ENCODE measurements at places on chromosomes 5 and 9.

DNA sequence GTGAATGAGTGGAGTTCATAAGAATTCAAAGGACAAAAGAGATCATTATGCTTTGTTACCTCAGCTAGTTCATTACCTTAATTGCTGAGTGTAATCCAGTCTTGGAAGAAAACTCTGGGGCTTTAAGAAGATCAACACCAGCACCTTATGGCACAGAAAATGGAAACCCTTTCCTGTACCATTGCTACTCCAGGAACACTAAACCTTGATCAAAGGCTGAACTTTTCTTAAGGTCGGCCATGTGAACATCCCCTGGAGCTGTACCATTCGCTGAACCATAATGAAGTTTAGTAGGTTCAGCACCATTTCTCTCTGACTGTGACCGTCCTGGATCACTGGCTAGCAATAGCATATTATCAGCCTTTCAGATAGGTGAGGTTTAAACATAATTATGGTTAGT is 97.4 kb downstream of the PBX3 start:
- DNase-seq: no peak
- H3K36me3 ChIP-seq: no peaks in the 10 kb centered on the region
- H3K4me3 ChIP-seq: no peak overlapping the region
- H3K4me1 ChIP-seq: no peaks in the 10 kb centered on the region
- no peaks in the 10 kb centered on the region for H3K27me3 ChIP-seq

GRCh38 chr5:44983006-44983405 is 174.3 kb downstream of the MRPS30 start:
- H3K27me3 ChIP-seq: no peaks in the 10 kb centered on the region
- no peak for DNase-seq
- H3K27ac ChIP-seq: no peak overlapping the region
- H3K36me3 ChIP-seq: no peaks in the 10 kb centered on the region
- no peaks in the 10 kb centered on the region for H3K4me1 ChIP-seq

- no peaks in the 10 kb centered on the region for H3K27me3 ChIP-seq
- DNase-seq: no peak
- H3K4me1 ChIP-seq: peaks cover 19% of the 10 kb centered on the region
- peak overlapping the region; percentile 55 for H3K4me3 ChIP-seq
- no peaks in the 10 kb centered on the region for H3K36me3 ChIP-seq
- H3K27ac ChIP-seq: peak overlapping the region; percentile 95
These were observed 109.5 kb downstream of the RXRA start for GRCh38 chr9:134435550-134436378.

DNA sequence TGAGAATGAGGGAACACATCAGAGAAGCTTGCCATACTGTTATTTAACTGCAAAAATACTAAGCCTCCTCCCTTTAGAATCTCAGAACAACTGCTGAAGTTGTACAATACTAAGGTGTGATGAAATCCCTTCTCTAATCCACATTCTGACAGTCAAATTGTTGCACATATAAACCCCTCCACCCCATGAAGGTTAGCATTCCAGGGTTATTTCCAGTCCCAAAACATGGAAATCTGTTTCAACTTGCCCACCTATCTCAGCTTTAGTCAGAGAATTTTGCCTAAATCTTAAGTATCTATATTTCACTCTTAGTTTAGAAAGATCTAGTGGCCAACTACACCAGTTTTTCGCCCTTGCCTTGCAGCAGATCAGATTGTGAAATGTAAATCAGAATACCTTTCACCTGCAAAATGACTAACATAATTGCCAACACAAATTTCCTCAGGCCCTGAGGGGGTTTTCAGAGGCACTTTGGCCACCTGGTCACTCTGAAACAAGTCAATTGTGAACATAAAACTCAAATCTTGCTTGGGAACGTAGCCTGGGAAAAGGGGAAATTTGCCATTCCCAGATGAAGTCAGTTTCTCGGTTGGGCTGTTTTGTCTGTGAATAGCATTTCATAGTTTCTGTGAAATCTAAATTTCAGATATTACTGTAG is 93.9 kb downstream of the EFNA5 start:
- no peaks in the 10 kb centered on the region for H3K4me1 ChIP-seq
- H3K4me3 ChIP-seq: no peak overlapping the region
- peak overlapping the region; percentile 43 for H3K27ac ChIP-seq

GRCh38 chr5:178476972-178477754 is 113.0 kb downstream of the COL23A1 start:
- H3K27me3 ChIP-seq: no peaks in the 10 kb centered on the region
- no peak overlapping the region for H3K27ac ChIP-seq
- H3K4me3 ChIP-seq: no peak overlapping the region

DNA sequence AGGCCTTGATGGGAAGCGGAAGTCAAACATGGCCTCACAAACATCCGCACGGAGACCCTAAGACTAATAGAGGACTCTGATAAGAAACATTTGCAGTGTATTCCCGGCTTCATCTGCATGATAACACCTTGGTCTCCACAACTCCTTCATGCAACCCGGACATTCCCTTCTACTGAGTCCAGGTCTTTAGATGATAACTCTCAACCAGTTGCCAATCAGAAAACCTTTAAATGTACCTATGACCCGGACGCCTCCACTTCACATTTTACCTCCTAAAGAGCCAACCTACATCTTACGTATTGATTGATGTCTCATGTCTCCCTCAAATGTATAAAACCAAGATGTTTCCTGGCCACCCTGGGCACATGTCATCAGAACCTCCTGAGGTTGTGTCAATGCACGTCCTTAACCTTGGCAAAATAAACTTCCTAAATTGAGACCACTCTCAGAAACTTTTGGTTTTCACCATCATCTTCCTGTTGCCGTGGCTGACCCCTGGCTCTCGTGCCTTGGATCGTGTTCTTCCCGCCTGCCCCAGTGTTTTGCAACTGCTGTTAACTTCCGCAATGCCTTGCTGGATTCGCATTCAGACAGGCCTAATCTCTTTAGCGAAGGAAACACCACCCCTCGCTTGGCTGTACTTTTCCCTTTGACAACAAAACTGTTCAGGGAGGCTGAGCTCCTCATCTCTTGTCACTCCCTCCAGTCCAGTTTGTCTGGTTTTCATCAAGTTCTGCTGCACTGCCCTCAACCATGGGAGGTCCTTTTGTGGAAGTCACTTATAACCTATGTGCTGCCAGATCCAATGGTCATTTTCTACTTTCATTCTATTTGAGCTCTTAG is 1.1 kb upstream of the DAP start:
- no peaks in the 10 kb centered on the region for H3K36me3 ChIP-seq
- H3K4me3 ChIP-seq: peak overlapping the region; percentile 75
- H3K4me1 ChIP-seq: no peaks in the 10 kb centered on the region
- no peak for DNase-seq
- peak overlapping the region; percentile 99 for H3K27ac ChIP-seq
- no peaks in the 10 kb centered on the region for H3K27me3 ChIP-seq

GRCh38 chr9:14981291-14981950 is 71.2 kb upstream of the FREM1 start:
- no peaks in the 10 kb centered on the region for H3K4me1 ChIP-seq
- no peak for DNase-seq
- no peak overlapping the region for H3K27ac ChIP-seq
- H3K4me3 ChIP-seq: no peak overlapping the region

- DNase-seq: no peak
- H3K36me3 ChIP-seq: no peaks in the 10 kb centered on the region
- H3K27me3 ChIP-seq: no peaks in the 10 kb centered on the region
- H3K4me3 ChIP-seq: no peak overlapping the region
- H3K4me1 ChIP-seq: no peaks in the 10 kb centered on the region
These were observed 54.4 kb downstream of the ANKH start for GRCh38 chr5:14816999-14817761.

GRCh38 chr5:79305706-79306105 is 69.8 kb downstream of the JMY start:
- no peaks in the 10 kb centered on the region for H3K27me3 ChIP-seq
- no peak for DNase-seq

GRCh38 chr9:86659413-86660046 is 287.8 kb downstream of the GAS1 start:
- H3K27ac ChIP-seq: no peak overlapping the region
- no peaks in the 10 kb centered on the region for H3K36me3 ChIP-seq
- no peak overlapping the region for H3K4me3 ChIP-seq
- no peaks in the 10 kb centered on the region for H3K4me1 ChIP-seq

DNA sequence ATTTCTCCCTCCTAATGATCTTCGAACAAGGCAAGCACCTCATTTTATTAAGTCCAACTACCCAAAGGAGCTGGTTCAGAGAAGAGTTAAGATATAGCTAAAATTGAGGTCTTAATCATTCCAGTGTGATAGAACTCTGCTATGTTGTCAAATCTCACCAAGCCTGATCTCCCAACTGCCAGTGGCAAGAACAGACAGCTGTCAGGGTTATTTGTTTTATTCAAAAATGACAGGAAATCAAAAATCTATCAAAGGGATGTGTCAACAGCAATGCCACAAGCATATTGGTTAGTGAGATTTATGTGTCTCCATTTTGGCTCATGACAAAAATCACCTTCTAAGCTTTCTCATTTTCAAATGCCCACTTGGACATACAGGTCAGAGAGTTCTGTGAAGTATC is 74.5 kb downstream of the PRELID2 start:
- DNase-seq: no peak
- H3K27ac ChIP-seq: no peak overlapping the region
- no peak overlapping the region for H3K4me3 ChIP-seq
- no peaks in the 10 kb centered on the region for H3K27me3 ChIP-seq

- H3K27ac ChIP-seq: no peak overlapping the region
- H3K27me3 ChIP-seq: no peaks in the 10 kb centered on the region
- no peak overlapping the region for H3K4me3 ChIP-seq
- no peaks in the 10 kb centered on the region for H3K4me1 ChIP-seq
- H3K36me3 ChIP-seq: no peaks in the 10 kb centered on the region
- no peak for DNase-seq
These were observed 74.7 kb downstream of the THBS4 start for GRCh38 chr5:80109646-80110478.

DNA sequence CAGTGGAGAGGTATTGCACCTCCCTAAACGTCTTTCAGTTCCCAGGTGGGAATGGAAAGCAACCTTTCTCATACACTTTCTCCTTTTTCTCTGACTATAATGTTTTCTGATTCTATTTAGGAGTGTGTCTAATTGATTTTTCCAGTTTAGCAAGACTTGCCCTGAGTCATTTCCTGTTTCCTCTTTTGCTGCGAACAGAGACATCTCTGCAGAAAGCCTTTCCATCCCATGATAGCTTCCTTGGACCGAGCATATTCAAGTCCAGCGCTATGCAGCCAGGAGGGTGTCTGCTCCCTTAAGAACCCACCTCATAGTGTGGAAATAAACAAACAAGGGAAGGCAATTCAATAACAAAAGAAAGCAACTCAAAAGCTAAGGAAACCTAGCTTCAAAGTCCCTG is 60.0 kb upstream of the CDH6 start:
- no peak overlapping the region for H3K4me3 ChIP-seq
- DNase-seq: no peak
- H3K4me1 ChIP-seq: no peaks in the 10 kb centered on the region
- no peak overlapping the region for H3K27ac ChIP-seq
- no peaks in the 10 kb centered on the region for H3K36me3 ChIP-seq

DNA sequence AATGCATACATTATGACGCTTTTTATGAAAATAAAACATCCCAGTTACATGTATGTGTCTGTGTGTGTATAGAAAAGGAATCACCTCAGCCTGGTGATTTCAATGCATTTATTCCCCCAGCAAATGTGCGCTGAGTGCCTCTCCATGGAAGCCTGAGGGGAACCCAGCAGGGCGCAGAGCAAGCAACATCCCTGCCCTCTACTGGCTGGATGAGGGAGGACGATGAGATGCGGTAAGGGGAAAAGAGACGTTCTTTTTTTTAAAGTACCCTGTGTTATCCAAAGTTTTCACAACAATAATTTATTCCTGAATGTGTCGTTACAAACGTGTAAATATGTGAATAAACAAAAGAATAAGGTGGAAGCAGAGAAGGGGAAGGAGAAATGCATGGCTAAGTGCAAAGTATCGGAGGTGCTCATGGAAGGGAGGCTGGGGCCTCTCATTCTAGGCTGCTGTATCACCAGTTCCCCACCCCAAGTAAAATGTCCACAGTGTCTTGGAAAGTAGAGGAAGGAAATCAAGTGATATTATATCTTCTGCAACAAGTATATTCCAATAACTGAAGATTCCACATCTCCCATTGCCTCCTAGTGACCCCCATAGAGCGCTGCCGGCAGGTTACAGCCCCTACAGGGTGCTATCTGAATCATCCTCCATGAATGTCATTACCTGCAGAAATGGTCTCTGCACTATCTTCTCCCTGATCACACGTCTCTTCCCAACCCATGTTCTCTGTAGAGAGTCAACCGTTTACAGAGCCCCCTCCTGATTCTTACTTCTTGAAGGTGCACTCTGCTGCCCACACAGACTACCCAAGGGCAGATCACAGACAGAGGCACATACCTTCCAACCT is 13.0 kb upstream of the ABLIM3 start:
- no peaks in the 10 kb centered on the region for H3K36me3 ChIP-seq
- no peak overlapping the region for H3K4me3 ChIP-seq
- no peak overlapping the region for H3K27ac ChIP-seq
- DNase-seq: no peak

DNA sequence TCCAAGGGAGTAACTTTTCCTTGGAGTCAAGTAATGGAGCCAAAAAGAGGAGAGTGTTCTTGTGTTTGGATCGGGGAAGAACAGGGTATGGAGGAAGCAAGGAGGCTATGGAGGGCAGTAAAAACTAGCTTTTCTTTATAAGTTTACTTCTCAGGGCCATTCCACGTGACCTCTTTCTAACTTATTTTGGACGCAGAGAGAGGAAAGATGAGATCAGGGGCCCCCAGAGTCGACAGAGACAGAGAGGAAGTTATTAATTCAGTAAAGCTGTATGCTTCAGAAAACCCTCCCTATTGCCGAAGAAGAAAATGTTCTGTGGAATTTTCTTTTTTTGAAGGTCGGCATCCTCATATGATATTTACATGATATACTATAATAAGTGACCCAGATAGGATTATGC is 233.8 kb upstream of the MPDZ start:
- H3K36me3 ChIP-seq: no peaks in the 10 kb centered on the region
- H3K4me3 ChIP-seq: no peak overlapping the region
- H3K27ac ChIP-seq: peak overlapping the region; percentile 72
- DNase-seq: no peak

DNA sequence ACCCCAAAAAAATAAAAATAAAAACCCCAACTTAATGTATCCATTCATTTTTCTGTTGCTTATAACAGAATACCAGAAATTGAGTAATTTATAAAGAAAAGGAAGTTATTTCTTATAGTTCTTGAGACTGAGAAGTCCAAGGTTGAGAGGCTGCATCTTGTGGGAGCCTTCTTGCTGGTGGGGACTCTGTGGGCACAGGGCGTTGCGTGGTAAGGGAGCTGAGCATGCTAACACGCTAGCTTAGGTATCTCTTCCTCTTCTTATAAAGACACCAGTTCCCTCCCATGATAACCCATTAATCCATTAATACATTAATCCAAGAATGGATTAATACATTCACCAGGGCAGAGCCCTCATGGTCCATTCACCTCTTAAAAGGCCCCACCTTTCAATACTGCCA is 150.9 kb downstream of the ZSWIM6 start:
- no peaks in the 10 kb centered on the region for H3K36me3 ChIP-seq
- DNase-seq: no peak
- no peak overlapping the region for H3K4me3 ChIP-seq
- no peak overlapping the region for H3K27ac ChIP-seq
- no peaks in the 10 kb centered on the region for H3K27me3 ChIP-seq
- H3K4me1 ChIP-seq: no peaks in the 10 kb centered on the region
